ENCODE measurements at places on chromosomes 6 and 20. TPM values are rescaled to one million over a fixed set of nuclear protein-coding genes. Genes with fewer than 3 reads are reported as not detected.

DNA sequence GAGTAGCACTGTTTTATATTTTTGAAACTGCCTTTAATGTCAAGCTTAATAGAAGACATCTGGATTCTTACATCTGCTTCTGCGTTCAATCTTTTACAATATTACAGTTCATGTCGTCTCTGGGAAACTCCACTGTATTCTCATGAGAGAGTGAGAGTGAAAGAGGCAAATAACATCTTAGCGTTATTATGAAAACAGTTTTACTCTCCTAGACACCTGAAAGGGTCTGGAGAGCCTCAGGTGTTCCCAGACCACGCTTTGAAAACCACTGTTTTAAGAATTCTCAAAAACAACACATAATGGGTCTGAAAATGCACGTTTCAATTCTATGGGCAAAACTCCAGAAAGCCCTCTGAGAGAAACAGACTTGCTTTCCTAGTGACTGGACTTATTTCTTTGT lies 63.3 kb downstream of the ARHGAP18 start:
- no peak for DNase-seq

DNA sequence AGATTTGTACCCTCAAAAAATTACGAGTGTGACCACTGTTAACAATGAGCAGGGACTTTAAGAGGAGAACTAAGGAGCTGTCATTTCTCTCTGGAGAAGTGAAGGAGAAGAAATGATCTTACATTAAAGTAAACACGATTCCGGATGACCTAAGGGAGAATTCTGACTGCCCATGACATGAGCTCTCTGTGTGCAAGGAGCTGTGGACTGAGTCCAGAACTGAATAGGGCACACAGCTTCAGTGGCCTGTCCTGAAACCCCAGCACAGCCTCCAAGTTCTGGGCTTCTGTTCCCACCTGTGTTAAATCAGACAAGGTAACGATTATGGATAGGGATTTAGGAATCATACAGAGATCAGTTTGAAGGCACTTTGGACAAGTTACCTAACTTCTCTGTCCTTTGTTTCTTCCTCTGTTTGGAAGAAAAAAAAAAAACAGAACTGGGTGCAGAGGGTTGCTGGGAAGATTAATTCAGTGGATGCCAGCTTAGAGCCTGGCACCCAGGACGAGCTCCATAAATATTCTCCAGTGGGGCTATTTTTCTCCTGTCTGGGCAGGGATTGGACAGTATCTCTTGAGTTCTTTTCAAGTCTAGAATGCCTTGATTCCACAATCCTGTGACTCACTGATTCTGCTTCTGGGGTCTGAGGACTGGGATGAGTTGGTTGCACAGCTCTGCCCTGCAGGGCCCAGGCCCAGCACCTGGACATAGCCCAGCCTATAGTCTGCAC lies 65.7 kb downstream of the MRPL14 start:
- DNase-seq, result no peak

GRCh38 chr6:47007657-47008396 lies 34.3 kb downstream of the ADGRF1 start:
- DNase-seq, result no peak

RNF114 gene
- 105 TPM for total RNA-seq

- no peak for DNase-seq
Observed at GRCh38 chr20:3710011-3710466, 2.4 kb downstream of the SIGLEC1 start.

GRCh38 chr6:48087448-48087847 lies 23.5 kb downstream of the PTCHD4 start:
- no peak for DNase-seq

- peak; percentile 73 for DNase-seq
Observed at GRCh38 chr20:10686356-10687133, 12.7 kb upstream of the JAG1 start.

FOXA2 gene
- total RNA-seq, result not detected

GRCh38 chr6:100704961-100705360 lies 176.2 kb downstream of the ASCC3 start:
- DNase-seq, result no peak

HLA-DRB5 gene
- total RNA-seq, result 3.4 TPM

TNF gene
- total RNA-seq, result 0.19 TPM

DNA sequence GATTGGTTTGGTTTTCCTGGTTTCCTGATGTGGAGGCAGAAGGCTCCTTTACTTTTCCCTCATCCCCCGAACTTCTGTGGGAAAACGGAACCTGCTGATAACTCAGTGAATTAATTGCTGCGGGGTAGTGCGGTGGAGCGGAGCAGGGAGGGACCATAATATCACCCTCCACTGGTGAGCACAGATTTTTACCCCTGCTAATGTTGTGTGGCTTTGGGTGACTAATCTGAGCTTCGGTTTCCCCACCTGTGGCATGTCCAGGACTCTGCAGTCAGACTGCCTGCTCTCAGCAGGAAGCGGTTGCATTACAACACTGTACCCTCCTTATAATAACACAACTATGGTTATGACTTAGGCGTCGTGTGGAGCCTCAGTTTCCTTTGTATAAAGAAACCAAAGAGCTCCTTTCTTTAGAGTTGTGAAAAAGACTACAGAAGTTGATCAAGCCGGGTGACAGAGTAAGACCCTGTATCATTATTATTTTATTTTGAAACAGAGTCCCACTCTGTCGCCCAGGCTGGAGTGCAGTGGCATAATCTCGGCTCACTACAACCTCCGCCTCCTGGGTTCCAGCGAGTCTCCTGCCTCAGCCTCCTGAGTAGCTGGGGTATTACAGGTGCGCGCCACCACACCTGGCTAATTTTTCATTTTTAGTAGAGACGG lies 2.2 kb upstream of the ID1 start:
- no peak for DNase-seq

LY6G6F gene
- total RNA-seq, result not detected

GRCh38 chr6:91506509-91506908 lies 919.6 kb upstream of the MAP3K7 start:
- no peak for DNase-seq
